ENCODE measurements at places on chromosomes 2 and 18. TPM values are rescaled to one million over a fixed set of nuclear protein-coding genes. Genes with fewer than 3 reads are reported as not detected.

The ERMN gene
- total RNA-seq, result not detected

The PAIP2B gene
- 5.2 TPM for total RNA-seq

DNA sequence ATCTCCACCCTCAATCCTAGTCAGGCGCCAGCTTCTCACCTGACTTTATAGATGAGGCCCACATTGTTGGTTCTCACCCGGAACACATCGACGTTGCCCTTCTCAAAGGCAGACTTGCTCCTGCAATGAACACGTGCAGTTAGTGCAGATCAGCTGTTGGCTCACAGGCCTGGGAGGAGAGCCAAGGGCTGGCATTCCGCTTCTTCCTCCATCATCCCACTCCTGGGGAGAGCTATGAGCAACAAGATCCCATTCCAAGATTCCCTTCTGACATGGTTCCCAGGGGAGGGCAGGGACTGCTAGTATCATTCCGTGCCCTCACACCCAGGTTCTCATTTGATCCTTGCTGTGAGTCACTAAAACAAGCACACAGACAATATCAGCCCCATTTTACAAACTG lies 15.1 kb downstream of the LOXHD1 start:
- DNase-seq, result no peak

DNA sequence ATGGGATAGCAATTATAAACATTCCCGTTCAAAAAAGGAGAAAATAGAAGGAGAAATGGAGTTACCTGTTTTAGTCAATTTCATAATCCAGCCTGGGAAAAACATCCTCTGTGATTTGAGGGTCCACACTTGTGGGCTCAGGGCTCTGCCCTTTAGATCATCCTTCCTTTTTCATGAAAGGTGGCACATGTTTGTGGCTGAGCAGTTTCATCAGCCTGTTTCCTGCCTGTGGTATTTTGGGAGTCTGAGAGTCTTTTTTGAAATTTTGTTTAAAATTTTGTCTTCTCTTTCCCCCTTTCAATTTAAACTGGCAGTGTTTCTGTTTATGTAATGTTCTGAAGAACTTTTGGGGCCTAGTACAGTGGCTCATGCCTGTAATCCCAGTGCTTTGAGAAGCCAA lies 84.0 kb downstream of the KIAA1328 start:
- DNase-seq, result no peak

The MAL gene
- 11.0 TPM for total RNA-seq

The EDAR gene
- total RNA-seq, result under 0.01 TPM

DNA sequence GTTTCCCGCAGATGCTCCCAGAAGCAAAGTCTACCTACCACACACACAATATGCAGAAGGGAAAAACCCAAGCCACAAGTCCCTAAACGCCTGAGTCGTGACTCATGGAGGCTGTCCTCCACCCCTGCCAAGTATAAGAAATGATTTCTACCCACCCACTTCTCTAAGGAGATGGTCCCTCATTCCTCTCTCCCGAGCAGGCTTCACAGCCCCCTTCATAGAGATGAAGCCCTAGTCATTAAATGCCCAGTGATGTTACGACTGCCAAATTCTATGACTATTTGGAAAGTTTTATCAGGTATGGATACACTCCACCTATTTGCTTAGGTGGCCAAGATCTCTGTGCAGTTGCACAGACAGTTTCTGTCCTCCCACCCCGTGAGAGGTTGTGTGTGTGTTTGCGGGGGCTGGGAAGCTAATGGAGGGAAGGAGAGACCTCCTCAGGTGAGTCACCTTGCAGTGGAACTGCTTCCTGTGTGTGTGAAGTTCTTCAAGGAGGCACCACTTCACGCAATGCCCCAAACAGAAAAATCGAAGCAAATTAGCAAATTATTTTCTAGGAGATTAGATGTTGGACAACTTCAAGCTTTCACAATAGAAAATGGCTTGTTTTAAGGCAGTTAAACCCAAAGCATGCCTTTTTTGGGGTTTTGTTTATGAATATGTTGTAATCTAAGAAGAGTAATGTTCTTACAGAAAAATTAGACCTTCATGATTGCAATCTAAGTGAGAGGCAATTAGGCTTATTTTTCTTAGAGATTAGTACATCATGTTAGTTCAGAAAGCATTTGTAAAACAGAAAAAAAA lies 175.2 kb downstream of the TGIF1 start:
- peak; percentile 93 for DNase-seq

The ZEB2 gene
- 0.26 TPM for total RNA-seq

- no peak for DNase-seq
These were observed 1.8 kb downstream of the RETREG2 start for GRCh38 chr2:219179601-219180465.

The TWIST2 gene
- 4.6 TPM for total RNA-seq

DNA sequence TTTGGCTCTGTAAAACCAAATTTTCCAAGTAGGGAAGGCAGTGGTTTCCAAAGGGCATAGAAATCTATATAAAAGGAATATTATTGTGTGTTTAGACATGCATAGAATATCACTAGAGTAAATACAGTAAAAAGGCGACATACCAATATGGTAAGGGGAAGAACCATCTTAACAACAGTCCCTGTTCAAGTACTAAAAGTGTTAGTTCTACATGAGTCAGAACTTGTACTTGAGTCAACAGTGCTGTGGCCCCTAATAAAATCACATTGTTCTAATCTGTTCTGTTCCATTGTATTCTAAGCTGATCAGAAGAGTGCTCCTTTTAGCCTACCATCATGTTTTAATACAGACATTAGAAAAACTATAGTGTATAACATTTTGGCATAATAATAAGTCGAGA lies 36.1 kb upstream of the TNFRSF11A start:
- DNase-seq, result peak; percentile 26

GRCh38 chr2:96305979-96306308 lies 598 bp upstream of the SNRNP200 start:
- DNase-seq, result no peak

- DNase-seq, result no peak
These were observed 243.4 kb downstream of the IKZF2 start for GRCh38 chr2:212908031-212908430.

The SERPINB4 gene
- total RNA-seq, result 15.7 TPM

GRCh38 chr2:85760371-85760770 lies 6.6 kb downstream of the ATOH8 start:
- no peak for DNase-seq

The KIAA2012 gene
- not detected for total RNA-seq

GRCh38 chr2:152033011-152033925 lies 65.6 kb downstream of the CACNB4 start:
- no peak for DNase-seq

GRCh38 chr2:46171996-46172546 lies 125.1 kb upstream of the EPAS1 start:
- peak; percentile 83 for DNase-seq

GRCh38 chr2:203594541-203594940 lies 59.4 kb upstream of the RAPH1 start:
- no peak for DNase-seq

GRCh38 chr2:210727549-210727948 lies 171.2 kb downstream of the CPS1 start:
- no peak for DNase-seq

The MERTK gene
- total RNA-seq, result 3.9 TPM
